Fibroblast of skin of back (primary cell): ENCODE measurements at places on chromosomes 7 and 10.

DNA sequence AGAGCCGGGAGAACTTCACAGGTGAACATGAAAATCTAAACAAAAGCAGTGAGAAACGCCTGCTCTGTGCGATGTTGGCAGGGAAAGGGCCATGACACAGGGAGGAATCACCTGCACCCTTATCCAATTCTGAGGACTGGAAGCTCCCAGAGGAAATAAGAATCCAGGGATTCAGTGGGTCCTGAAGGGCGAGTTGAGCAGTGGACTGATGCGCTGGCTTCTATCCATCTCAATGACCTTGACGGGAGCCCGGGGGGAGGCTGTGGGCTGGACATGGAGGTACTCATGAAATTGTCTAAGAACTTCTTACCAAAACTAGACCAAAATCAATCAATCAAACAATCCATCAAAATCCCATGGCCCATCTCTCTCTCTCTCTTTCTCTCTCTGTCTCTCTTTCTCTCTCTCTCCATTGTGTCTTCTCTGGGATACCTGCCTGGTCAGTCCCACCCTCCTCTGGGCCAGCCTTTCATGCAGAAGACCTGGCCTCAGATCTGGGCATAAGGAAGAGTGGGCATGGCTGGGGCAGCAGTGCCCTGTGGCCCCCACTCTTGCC lies 7.2 kb downstream of the CPXM2 start:
- no peak for DNase-seq

GRCh38 chr10:82282782-82283456 lies 407.9 kb downstream of the NRG3 start:
- DNase-seq = no peak

- DNase-seq = peak; percentile 55
Measured at GRCh38 chr7:29274146-29275017, 79.8 kb downstream of the CHN2 start.

- DNase-seq = no peak
Measured at GRCh38 chr10:77253147-77253545, 384.5 kb downstream of the KCNMA1 start.

DNA sequence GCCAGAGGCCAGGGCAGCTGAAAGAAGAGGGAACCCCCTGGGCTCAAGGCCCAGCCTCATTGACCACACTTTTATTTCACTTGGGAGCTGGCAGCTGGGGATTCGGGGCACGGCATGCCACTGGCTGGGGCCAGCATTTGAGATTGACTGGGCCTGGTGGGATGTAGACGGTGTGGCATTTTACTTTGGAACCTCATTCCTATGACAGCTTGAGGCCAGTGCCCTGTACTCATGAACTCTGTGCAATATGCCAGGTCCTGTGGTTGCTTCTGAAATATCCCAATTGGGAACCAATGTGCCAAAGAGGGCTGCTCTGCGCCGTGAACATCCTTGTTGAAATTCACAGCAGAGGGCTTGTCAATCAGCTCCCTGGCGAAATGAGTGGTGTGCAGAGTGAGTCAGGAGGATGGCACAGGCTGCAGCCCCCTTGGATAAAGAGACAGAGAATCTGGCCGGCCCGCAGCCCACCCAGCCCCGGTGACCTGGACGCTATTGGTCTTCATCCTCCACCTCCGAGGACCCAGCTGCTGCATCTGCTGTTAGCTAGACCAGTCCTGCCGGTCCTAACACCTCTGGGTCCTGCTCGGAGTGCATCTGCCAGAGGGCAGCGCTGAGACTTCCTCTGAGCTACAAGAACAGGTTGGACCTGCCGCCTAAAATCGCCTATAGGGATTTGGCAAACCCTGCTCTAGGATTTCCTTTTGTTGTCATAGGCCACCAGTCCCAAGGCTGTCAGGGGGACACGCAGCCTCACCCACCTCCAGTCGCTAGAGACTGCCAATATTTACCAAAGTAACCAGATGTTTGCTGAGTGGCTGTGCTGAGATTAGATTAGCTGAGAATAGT lies 58.0 kb downstream of the PRKAG2 start:
- DNase-seq = no peak

- peak; percentile 86 for DNase-seq
Measured at GRCh38 chr10:112951359-112952281, 1.6 kb downstream of the TCF7L2 start.

DNA sequence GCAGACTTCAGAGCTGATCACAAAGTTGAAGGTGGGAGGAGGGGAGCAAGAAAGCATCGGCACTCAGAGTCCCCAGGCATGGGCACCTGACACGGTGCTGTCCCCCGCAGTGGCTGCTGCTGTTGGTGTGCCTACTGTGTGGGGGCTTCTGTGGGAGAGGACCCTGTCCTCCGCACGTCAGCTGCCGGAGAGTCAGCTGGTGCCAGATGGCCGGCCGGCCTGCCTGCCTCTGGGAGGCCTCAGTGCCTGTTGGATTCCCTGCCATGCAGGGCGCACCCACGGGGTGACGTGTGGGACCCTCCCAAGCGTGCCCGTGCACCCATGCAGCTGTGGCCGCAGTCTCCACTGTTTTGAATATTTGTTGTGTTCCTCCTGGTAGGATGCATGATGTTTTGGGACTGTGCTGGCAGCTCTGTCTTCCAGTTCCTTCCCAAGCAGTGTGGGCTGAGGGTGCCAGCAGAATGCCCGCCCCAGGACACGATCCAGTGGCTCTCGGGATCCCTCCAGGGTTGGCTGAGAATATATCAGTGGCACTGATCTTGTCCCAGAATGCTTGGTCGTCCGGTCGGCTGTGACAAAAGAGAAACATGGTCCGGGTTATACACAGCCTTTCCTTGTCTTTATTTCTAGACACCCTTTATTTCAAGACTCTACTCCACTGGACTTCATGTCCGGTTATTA lies 185.6 kb downstream of the MGMT start:
- DNase-seq = no peak

DNA sequence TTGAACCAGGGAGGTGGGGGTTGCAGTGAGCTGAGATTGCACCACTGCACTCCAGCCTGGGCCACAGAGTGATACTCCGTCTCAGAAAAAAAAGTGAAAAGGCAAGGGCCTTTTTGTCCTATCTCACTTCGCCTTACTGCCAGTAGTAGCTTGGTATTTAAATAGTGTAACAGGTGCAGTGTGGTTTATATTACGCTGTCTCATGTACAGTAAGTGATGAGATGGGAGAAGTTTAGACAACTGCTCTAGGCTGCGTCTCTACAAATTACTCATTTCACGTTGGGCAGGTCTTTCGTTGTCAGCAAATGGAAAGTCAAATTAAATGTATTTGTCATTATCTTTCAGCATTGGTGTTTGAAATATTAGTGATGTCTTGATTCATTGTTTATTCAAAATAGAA lies 15.5 kb upstream of the PFKFB3 start:
- DNase-seq = no peak

GRCh38 chr10:77909749-77910375 lies 16.7 kb downstream of the DLG5 start:
- DNase-seq = peak; percentile 27

GRCh38 chr7:24729365-24730017 lies 27.8 kb downstream of the GSDME start:
- no peak for DNase-seq

DNA sequence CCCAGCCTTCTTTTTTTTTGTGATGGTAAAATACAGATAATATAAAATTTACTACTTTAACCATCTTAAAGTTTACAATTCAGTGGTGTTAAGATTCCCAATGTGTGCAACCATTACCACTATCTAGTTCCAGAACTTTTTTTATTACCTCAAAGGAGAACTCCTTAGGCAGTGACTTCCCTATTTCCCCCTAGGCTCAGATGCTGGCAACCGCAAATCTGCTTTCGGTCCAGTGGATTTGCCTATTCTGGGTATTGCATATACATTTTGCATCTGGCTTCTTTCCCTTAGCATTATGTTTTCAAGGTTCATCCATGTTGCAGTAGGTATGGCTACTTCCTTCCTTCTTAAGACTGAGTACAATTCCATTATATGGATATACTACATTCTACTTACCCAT lies 56.5 kb downstream of the AFAP1L2 start:
- no peak for DNase-seq

DNA sequence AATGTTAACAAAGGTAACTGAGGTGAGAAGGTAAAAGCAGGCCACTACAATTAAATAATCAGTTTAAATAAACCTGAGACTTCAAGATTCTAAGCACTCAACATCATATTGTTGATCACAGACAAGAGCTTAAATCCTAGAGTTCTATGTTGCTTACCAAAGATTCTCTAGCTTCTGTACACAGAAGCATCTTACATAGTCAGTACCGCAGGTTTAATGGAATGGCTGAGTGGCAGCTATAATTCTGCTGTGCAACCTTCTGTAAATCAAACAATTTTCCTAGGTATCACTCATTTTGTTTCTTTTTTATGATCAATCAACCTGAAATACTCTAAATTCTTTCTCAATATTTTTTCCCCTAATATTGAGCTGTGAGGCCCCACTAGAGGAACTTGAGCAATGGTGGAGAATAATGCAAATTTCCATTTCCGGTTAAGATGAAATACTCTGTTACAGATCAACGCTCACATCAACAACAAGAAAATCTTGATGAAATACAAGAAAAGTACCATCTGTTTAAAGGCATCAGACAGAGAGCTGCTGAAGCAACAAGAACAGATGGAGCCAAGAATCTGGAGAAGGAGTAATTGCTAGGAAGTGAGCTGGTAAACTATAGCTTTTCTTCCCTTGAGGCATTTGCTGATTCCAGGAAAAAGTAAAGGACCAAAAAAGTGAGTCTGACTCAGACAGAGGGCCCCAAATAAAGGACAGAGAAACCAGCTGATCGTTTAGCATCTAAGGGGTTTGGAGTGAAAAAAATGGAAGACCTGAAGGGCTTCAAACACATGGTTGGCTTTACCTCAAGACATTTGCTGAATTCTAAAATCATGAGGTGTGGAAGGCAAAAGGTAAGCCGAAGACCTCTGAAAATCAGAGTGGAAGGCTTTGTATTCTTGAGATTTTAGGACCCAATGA lies 22.6 kb downstream of the PNPLA8 start:
- no peak for DNase-seq

DNA sequence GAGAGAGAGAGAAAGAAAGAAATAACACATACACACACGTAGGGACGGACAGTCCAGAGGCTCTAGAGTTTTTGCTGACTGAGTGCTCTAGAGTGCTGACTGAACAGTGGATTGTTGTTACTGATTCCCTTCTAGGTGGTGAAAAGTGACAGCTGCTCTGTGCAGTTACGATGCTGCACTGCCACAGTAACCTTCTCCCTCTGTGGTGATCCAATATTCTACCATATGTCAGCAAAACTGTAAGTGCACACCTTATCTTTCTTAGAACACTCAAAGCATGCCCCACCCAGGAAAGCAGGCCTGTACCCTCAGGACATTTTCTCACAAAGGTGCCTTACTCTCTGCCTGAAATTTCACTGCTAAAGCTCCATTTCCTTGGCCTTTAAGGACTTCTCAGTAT lies 1023.5 kb downstream of the TYW1 start:
- no peak for DNase-seq

- DNase-seq = no peak
Measured at GRCh38 chr7:81140775-81141174, 221.9 kb upstream of the SEMA3C start.

GRCh38 chr7:90948085-90948484 lies 316.1 kb upstream of the FZD1 start:
- no peak for DNase-seq

GRCh38 chr10:57015187-57015586 lies 654.1 kb upstream of the ZWINT start:
- no peak for DNase-seq

DNA sequence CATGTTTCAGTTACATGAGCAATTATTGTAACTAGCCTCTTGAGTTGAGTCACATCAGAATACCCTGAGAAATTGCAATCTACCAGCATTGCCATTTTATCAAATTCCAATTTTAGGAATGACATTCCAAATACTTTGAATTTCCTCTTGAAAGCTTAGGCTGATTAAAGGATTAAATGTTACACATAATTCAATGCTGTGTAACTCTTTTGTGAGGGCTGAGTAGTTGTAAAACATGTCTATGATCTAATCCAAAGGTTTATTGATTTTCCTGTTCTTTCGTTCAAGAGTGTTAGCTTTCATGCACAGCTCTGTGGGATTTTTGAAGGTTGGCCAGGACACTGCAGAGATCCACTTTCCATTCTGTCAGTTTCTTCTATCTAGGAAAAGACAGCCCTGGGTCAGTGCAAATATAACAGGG lies 193.1 kb downstream of the SORCS1 start:
- DNase-seq = no peak

- no peak for DNase-seq
Measured at GRCh38 chr7:148807436-148807835, 76.7 kb downstream of the EZH2 start.

DNA sequence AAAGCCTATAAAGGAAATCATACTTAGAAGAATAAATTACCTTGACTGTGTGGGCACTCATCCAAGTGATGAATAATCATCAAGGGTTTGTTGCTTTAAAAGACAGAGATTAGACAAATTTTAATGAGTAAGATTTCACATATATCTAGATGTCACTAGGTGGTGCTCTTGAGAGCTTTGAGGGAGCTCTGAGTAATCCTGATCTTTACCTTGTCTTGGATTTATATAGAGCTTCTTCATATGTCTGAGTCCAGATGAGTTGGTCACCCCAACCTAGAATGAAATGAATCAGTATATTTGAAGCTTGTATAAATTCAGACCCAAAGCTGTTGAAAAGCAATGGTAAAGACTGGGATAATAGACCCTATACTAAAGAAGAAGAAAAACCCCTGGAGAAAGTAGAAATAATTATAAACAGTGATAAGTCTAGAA lies 3.7 kb downstream of the AGR2 start:
- peak; percentile 74 for DNase-seq

DNA sequence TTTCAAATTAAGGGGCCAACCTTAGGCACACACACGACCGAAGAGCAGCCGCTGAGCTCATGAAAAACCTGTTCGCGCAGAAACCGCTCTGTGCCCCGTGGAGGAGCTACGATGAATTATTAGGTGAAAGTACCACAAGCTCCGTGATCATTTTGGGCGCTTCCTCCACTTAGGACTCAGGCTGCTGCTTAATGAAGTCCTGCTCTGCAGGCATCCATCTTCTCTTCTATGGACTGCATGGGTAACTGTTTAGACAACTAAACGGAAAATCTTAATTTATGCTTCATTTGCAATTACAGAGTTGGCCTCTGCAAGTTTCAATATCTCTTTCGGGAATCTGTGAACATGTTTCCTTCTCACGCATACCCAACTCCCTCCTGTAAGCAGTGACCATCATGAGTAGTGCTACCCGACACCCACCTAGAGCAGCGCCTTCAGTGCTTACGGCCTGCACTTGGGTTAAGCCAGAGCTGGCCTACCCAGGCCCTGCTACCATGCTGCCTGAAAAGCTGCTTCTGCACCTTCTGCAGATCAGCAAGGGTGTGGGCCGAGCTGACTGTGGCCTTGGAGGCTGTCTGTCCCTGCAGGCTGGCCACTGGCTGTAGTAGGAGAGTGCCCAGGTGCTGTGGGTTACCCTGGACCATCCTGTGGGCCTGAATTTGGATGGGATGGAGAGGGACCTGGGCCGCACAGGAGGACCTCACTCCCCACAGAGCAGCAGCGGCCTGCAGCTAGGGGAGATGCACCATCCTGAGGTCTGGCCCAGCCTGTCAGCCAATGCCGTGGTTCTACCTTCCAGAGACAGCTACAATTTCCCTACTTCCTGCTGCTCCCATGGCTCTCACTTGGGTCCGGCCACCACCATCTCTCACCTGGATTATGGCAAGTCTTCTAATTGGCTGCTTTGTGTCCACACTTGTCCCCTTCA lies 36.0 kb downstream of the GNA12 start:
- DNase-seq = no peak
